ENCODE measurements at places on chromosomes 2 and 18.

- no peak for DNase-seq
Observed at GRCh38 chr2:58686776-58687175, 445.7 kb upstream of the FANCL start.

DNA sequence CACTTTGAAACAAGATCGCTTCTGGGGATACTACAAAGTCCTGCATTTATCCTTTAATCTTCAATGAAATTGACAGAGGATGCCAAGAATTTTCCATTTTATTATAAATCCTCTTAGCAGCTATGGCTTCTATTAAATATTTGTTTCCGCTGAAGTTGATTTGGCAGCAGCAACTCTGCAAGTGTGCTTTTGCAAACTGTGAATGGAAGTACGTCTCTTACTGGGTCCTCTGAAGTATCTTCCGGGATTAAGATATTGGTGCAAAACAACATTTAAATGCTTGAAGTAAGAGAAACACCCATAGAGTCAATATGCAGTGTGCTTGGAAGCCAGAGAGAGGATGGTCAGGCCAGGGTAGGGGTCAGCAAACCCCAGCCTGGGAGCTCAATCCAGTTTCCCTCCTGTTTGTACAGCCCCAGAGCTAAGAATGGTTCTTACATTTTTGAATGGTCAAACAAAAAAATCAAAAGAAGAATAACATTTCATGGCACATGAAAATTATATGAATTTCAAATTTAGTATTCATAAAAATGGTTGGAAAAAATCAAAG is 13.6 kb downstream of the CCDC68 start:
- DNase-seq, result no peak

DNA sequence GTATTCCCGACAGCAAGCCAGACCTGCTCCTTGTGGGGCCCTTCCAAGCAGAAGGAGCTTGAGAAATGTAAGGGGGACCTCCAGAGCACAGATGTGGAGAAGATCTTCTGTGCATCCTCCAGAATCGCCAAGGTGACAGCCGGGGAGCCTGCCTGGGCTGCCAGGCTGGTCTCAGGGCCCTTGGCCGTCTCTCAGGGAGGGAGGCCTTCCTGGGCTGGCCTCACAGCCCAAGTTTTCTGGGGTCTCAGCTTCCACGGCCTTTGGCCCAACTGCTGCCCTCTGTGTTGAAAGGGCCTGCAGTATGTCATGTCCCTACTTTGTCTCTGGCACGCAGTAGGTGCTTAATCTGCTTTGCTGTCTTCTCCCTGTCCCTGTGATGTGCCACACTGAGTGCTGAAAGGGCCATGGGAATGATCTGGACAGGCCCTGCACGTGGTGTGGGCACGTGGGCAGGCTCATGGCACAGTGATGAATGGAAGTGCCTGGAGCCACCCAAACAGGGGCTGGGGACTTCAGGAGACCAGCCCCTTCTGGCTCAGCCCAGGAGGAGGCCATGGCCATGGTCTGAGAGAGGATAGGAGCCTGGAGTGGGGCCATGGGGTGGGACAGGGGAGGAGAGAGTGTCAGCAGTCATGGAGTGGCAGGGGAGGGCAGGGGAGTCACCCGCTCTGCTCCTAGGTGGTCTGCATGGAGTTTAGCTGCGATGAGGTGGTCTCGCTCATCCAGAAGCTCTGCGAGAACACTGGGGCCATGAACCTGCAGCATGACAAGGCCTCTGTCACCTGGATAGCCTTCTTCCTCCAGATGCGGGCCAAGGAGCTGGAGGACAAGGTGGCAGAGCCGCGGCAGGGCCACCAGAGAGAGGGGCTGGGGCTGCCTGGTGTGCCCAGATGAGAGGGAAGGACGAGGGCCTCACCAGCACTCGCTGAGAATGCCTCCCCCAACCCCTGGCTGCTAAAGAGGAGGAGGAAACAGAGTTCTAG is 35.4 kb downstream of the HJURP start:
- DNase-seq, result no peak

- no peak for DNase-seq
Observed at GRCh38 chr2:6924924-6925409, 7.8 kb downstream of the RNF144A start.

DNA sequence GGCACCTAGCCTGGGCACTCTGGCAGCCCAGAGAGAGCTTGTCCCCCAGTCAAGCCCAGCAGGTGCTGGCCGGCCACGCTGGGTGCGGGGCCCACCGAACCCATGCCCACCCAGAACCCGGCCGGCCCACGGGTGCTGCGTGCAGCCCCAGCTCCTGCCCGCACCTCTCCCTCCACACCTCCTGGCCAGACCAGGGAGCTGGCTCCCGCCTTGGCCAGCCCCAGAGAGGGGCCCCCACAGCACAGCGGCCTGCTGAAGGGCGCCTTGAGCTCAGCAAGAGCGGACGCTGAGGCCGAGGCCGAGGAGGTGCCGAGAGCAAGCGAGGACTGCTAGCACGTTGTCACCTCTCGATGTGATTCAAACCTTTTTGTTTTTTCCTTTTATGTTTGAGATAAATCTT is 407.0 kb upstream of the KCNJ3 start:
- no peak for DNase-seq

DNA sequence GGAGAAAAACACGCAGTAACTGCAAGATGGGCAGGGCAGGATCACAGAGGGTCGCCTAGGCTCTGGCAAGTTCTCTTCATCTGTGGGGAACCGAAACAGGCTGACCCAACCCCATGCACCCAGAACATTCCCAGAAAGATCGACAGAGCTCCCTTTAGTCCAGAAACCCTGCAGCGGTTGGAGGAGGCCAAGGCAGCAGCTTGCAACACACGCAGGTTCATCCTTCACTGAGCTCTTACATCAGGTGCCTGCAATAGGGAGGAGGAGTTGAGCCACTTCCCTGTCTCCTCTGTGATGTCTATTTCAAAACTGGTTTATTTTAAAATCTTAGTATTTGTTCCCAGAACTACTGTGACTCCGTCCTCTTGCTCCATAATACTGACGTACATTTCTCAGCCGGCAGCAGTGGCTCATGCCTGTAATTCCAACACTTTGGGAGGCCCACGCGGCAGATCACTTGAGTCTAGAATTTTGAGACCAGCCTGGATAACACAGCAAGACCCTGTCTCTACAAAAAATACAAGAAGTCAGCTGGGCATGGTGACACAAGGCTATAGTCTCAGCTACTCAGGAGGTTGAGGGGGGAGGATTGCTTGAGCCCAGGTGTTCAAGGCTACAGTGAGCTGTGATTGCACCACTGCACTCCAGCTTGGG is 11.5 kb upstream of the SLC11A1 start:
- DNase-seq, result no peak

DNA sequence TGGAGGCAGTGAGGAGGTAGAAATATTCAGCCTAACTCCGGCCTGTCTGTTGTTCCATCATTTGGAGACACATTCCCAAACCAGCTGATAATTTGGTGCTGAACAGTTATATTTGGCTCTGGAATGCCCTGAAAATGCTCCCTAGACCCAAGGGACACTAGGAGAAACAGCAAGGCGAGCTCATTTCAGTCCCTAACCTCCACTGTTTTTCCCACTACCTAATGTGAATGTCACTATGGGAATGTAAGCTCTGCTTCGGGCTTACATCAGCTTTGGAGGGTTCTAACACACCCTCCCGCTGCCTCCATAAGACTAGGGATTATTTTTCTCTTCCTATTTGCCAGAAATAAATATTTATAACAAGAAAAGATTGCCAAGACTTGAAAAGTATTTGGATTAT is 103.5 kb downstream of the ANTXR1 start:
- no peak for DNase-seq

DNA sequence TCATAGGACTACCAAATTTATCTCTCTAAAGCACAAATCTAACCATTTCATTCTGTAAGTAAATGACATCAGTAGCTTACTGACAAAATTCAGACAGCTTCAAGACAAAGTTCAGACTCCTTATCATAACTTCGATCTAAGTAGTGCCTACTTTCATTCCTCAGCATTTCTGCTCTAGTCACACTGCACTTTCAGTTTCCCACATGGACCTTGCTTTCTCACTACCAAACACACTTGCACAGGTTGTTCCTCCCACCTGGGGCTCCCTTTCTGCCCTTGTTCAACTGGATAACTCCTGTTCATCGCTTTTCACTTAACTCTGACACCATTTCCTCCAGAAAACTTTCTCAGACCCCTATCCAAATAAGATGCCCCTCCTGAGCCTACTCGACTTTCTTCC is 22.1 kb upstream of the CCDC150 start:
- no peak for DNase-seq

DNA sequence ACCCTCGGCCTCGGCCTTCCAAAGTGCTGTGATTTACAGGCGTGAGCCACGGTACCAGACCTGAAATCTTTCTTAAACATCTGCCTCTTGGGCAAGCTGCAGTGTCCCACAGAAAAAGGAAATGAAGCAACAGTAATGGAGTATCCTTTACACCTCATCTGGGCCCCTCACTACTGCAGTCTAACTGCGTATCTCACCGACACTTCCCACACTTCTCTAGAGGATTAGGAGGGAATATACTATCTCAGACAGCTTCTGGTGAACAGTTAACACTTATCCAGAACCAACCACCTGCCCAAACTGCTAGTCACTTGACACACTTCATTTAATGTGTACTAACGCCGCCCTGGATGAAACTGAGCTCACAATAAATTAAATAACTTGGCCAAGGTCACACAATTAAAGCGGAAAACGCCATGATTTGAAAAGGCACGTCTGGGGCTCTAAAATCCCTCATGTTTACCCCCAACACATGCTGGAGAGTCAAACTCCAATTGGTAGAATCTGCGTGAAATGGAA is 993 bp downstream of the COX7A2L start:
- DNase-seq, result no peak

DNA sequence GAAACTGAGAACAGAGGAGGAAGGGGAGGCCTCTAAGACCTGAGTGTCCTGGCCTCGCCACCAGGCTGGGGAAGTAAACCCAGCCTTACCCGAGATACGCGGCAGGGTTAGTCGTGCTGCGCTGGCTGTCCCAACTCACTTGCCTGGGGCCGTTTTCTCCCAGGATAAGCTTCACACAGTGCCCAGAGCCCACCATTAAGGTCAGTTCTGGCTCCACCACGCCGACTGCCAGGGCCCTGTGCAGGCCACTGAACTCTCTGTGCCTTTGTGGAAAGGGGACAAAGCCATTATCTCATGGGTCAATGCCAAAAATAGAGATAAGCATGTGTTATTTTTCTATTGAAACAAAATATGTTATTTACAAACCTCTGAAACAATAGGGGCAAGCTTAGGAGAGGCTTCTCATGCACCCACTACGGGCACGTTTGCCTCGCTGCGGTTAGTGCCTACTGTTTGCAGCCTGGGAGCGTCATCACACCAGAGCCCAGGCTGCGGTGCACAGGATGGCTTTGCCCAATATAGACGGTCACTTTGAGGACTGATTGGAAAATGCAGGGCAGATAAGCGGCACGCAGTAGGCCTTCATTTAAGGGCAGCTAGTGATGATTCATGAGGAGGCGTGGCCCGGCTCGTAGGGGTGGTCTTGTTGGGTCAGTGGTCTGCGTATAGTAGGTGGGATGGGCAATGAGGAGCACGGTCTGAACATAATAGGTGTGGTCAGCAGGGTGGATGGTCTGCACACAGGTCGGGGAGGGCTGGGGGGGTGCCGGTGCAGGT is 242.1 kb downstream of the GLI2 start:
- no peak for DNase-seq

- DNase-seq, result no peak
Observed at GRCh38 chr18:48581206-48581605, 42.4 kb downstream of the CTIF start.

DNA sequence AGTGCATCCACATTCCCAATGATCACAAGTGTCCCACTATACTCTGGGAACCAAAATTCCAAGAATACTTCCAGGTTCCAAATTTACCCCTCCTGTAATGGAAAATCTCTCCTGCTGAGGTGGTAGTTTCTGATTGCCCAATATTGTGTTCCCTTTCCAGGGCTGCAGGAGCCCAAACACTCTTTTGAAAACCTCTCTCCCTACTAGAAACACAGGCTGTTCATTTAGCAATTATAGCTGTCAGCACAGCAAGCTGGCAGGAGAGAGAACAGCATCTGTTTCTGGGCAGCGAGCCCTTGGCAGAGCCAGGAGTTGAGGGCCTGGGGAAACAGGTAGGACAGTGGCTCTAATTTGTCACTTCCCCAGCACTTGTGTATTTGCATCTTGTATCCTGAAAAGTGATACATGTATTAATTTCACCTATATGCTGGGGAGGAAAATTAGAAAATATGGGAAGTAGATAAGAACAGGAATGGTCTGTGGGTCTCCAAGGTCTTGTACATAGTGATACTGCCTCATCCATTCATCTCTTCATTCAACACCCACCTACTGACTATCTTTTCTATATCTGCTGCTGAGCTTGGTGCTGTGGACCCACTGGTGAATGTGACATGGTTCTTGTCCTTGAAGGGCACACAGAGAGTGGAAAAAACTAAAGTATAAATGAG is 16.9 kb upstream of the PAIP2B start:
- no peak for DNase-seq

- DNase-seq, result no peak
Observed at GRCh38 chr2:45121236-45121927, 112.1 kb upstream of the SIX2 start.

- no peak for DNase-seq
Observed at GRCh38 chr2:209086761-209087160, 337.1 kb upstream of the MAP2 start.

GRCh38 chr18:2035056-2035455 is 536.2 kb downstream of the METTL4 start:
- no peak for DNase-seq

DNA sequence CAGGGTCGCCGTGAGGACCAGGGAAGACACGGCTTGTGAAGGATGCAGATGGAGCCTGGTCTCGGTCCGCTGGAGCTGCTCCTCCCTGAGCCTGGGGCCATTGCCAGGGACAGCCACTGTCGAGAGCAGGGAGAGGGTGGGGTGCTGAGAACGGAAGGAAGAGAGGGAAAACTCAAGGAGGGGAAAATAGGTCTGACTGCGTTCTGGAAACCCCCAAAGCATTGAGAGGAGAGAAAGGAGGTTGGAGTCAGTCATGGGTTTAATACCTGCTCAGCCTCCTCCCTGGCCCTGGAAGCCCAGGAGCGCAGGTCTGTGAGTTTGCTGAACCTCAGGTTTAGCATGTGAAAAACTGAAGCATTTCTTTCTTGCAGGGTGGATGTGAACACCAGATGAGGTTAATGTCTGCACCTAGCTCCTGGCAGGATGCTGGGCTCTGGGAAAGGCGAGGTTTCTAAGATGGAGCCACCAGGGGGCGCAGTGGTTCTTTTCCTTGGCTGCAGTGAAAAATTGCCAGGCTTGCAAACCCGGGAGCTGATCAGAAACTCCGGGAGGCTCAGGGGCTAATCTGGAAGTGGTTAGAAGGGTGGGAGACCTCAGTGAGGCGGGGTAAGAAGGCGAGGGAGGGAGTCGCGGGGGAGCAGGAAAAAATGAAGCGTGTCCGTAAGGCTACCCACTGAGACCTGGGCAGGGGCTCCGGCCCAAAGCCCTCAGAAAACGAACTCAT is 33.6 kb upstream of the RNF149 start:
- peak; percentile 61 for DNase-seq

DNA sequence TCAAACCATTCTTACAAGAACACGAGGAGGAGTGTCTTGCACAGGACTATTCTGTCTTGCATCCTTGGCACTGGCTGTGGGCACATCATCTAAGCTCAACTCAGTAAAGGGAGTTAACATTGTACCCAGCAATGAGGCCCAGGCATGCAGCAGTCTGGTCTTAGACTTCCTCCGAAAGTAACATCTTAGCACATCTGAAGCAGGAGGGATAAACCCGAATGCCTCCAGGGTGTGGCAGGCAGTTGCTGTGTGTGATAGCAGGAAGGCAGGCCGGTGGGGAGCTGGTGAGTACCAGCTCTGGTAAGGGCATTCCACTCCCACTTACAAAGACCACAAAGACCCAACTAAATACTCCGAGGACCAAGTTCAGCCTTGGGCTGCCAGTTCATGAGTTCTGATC is 206.3 kb downstream of the TSN start:
- DNase-seq, result no peak
